Neural progenitor cell (in vitro differentiated cells): ENCODE measurements at places on chromosomes 6 and 20. TPM values are rescaled to one million over a fixed set of nuclear protein-coding genes. Genes with fewer than 3 reads are reported as not detected.
A peak's percentile ranks its signal among the peaks of the same experiment; 100 is the strongest.

- no peaks in the 10 kb centered on the region for H3K4me1 ChIP-seq
- no peaks in the 10 kb centered on the region for H3K36me3 ChIP-seq
Observed at GRCh38 chr6:155958550-155958949, 502.9 kb upstream of the NOX3 start.

DNA sequence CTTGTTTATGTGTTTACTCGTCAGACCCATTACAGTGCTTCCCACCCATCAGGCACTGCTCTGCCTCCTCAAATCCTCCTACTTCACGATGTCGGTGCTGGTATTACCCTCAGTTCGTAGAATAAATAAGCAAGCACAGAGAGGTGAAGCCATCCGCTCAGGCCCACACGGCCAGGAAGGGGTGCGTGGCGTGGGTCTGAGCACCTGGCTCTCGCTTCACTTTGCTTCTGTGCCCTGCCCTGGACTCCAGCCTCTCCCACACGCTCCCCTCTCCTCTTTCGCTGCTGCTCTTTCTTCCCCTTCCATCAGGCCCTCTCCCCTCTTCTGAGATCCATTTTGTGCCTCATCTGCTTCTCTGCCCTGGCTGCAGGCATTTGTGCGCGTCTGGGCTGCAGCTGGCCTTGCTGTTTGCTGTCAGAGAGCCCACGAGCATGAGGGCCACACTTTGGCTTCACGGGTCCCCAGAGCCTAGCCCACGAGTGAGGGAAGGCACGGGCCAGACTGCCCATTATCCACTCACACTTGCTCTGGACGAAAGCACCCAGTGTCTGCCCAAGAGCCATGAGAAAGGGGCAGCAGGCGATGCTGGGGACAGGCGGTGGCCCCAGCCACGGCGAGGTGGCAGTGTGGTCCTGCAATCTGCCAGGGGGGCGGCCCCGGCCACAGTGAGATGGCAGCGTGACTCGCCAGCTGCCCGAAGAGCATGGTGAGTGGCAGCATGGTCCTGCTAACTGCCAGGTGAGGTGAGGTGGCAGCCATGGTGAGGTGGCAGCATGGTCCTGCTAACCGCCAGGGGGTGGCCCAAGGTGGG lies 96.2 kb upstream of the MPC1 start:
- no peak for DNase-seq
- H3K27ac ChIP-seq, result no peak overlapping the region
- H3K27me3 ChIP-seq, result no peaks in the 10 kb centered on the region
- no peak overlapping the region for H3K4me3 ChIP-seq

- H3K36me3 ChIP-seq, result no peaks in the 10 kb centered on the region
- peaks cover 5% of the 10 kb centered on the region for H3K4me1 ChIP-seq
- no peak overlapping the region for H3K4me3 ChIP-seq
- no peak overlapping the region for H3K27ac ChIP-seq
- no peaks in the 10 kb centered on the region for H3K27me3 ChIP-seq
- no peak for DNase-seq
Observed at GRCh38 chr6:3915076-3915791, 66.1 kb downstream of the FAM50B start.

GRCh38 chr20:21607971-21608725 lies 94.3 kb upstream of the NKX2-2 start:
- H3K4me1 ChIP-seq, result no peaks in the 10 kb centered on the region
- no peak overlapping the region for H3K4me3 ChIP-seq
- no peaks in the 10 kb centered on the region for H3K36me3 ChIP-seq
- no peaks in the 10 kb centered on the region for H3K27me3 ChIP-seq
- no peak for DNase-seq

DNA sequence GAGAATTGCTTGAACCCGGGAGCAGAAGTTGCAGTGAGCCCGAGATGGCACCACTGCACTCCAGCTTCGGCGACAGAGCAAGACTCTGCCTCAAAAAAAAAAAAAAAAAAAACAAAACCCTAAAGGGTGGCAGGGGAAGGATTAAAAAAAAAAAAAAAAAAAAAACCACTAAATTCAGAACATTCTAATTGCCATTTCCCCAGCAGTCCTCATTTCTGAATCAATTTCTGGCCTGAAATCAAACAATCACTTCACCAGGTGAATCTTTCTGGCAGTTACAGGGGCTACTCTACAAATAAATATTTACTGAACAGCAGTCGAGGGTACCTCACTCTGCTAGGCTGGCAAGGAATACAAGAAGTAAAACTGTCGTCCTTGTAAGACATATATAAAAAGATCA lies 1.2 kb downstream of the UQCC1 start:
- DNase-seq, result no peak
- H3K27ac ChIP-seq, result no peak overlapping the region
- no peaks in the 10 kb centered on the region for H3K27me3 ChIP-seq
- H3K36me3 ChIP-seq, result peaks cover 4% of the 10 kb centered on the region

GRCh38 chr6:90406142-90406794 lies 109.6 kb upstream of the BACH2 start:
- no peak overlapping the region for H3K4me3 ChIP-seq
- H3K27me3 ChIP-seq, result no peaks in the 10 kb centered on the region
- H3K27ac ChIP-seq, result no peak overlapping the region
- H3K36me3 ChIP-seq, result no peaks in the 10 kb centered on the region
- H3K4me1 ChIP-seq, result peaks cover 27% of the 10 kb centered on the region
- no peak for DNase-seq

DNA sequence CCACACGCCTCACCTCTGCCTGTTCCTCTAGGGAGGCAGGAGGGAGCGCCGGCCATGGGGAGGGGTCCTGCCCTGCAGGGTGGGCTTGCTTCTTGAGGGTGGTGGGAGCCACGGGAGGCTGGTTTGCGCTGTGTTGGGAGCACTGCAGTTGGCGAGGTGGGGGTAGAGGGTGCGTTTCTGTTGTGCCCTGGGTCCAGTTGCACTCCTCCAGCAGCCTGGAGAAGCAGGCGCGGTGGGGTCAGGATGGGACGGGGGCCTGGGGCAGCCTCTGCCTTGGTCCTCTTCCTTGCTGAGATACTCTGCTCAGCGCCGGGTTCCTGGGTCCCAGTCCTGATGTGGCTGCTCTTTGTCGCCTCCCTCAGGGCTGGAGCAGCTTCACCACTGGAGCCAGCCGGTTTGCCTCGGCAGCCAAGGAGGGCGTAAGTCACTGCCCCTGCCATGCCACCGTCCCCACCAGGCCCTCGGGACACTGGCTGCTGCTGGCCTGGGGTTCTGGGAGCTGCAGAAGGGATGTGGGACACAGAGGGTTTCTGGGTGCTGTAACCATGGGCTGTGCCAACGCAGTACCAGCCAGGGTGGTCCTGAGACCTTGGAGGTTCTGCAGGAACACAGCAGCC lies 8.4 kb downstream of the ARFGAP1 start:
- H3K4me3 ChIP-seq, result no peak overlapping the region
- H3K36me3 ChIP-seq, result no peaks in the 10 kb centered on the region
- H3K4me1 ChIP-seq, result no peaks in the 10 kb centered on the region
- DNase-seq, result peak; percentile 63
- H3K27ac ChIP-seq, result no peak overlapping the region

CTAGE9 gene
- not detected in 2 replicates for total RNA-seq

OR2H2 gene
- not detected in 2 replicates for total RNA-seq

GFOD1 gene
- total RNA-seq, result 1.8 and 2.1 TPM in 2 replicates

TRAM2 gene
- 12.3 and 15.5 TPM in 2 replicates for total RNA-seq
